ENCODE measurements at places on chromosomes 2 and 18.

DNA sequence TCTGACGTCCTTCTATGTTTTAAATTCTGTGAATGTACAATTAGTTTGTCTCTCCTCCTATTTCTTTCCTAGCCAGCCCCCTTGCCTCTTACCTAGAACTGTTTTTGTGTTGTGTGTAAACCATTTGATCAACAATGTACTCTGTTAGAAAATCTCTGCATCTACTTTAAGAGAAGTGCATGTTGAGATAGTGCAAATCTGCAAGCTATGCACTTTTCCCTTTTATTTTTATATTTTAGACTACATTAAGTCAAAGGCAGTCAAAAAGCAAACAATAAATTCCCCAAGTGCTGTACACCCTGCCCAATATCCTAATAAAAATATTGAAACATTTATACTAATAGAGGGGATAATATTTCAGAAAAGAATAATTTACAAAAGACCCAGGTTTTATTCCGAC is 13.7 kb downstream of the LYPD6 start:
- DNase-seq = no peak

DNA sequence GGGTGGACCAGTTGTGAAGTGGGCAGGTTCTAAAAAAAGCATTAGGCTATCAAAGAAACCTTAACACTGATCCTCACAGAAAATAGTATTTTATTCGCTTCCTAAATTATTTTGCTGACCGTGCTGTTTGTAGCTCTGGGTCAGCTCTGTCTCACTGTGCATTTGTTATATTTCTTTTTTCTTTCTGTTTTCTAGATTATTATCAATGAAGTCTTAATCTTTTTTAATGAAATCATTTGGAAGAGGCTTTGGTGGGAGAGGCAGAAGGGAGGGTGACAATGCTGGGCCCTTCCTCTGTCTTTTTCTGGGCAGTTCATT is 213.6 kb downstream of the PTGR3 start:
- DNase-seq = no peak

GRCh38 chr2:24237313-24237712 is 62.5 kb downstream of the FAM228A start:
- DNase-seq = no peak

- DNase-seq = peak; percentile 41
Measured at GRCh38 chr18:13502585-13502984, 223.8 kb downstream of the FAM210A start.

DNA sequence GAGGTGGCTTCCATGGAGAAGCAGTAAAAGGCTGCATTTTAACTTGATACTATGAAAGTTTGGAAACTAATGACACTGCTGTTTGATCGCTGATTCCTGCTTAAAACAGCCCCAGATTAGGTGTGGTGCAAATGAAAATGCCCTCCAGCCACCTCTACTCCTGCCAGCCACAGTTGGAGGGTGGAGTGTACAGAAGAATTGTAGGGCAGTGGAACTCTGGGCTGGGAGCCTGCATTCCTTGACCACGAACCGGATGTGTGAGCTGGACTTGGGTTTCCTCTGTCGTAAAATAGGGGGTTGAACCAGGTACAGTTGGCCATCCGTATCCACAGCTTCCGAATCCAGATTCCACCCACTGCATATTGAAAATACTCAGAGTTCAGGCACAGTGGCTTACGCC is 84.6 kb upstream of the RFX8 start:
- DNase-seq = peak; percentile 58
